Adrenal gland (tissue), 19 donors: ENCODE measurements at places on chromosomes 6 and 20.
A peak's percentile ranks its signal among the peaks of the same experiment; 100 is the strongest.

DNA sequence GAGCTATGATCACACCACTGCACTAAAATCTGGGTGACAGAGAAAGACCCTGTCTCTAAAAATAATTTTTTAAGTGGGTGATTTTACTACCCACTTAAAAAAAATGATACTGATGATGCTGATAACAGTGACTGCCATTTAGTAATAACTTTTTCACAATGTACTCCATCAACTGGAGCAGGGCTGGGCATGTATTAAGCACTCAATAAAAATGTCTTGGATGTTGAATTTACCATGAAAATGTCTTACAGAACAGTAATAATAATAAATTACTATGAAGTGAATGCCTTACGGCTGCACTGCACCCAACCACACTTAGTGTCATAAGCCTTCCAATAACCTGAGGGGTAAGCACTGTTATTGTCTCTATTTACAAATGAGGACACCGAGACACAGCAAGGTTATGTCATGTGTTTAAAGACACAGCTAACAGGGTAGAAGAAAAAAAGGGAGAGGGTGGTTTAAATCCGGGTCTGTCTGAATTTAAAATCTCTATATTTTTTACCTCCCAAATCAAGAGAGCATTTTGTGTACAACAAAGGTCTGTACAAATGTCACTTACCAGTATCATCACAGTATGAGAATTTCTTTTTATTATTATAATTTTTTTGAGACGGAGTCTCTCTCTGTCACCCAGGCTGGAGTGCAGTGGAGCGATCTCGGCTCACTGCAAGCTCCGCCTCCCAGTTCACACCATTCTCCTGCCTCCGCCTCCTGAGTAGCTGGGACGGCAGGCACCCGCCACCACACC, 21.5 kb downstream of the RIMS4 start:
- DNase-seq, result no peak

GRCh38 chr20:42604998-42605956, 584.4 kb downstream of the PTPRT start:
- DNase-seq, result no peak

GRCh38 chr6:3433005-3433404, 23.8 kb downstream of the SLC22A23 start:
- DNase-seq, result no peak

- no peak for DNase-seq
These were observed 34.7 kb downstream of the DUSP22 start for GRCh38 chr6:326896-327537.

- no peak for DNase-seq
These were observed 212.8 kb upstream of the FUT9 start for GRCh38 chr6:95802978-95803377.

DNA sequence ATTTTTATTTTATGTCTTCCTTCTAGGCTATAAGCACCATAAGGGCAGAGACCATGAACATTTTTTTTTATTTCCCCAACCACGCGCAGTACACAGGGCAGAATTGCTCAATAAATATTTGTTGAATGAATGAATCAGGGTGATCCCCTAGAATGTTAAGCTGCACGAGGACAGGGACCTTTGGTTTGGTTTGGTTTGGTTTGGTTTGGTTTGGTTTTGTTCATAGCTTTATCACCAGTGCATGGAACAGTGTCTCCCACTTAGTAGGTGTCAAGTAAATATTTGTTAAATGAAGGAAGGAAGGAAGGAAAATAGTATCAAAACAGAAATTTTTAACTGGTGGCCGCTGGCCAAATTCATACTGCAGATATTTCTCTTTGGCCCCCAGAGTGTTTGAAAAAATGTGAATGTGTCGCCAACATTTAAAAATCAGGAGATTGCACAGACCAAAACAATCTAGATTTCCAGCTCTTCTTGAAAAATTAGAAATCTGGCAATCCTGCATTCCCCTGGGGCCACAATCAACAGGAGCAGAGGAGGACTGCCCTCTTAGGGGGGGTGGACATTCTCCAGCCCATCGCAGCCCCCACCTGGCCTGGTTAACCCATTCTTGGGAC, 205.3 kb downstream of the EYA2 start:
- no peak for DNase-seq

GRCh38 chr6:80503660-80504059, 397.2 kb downstream of the BCKDHB start:
- DNase-seq, result no peak

- DNase-seq, result no peak
These were observed 322.2 kb downstream of the SOX4 start for GRCh38 chr6:21915707-21916260.

GRCh38 chr6:111030008-111031007, 48.5 kb downstream of the RPF2 start:
- no peak for DNase-seq

- no peak for DNase-seq
These were observed 32.1 kb upstream of the COL21A1 start for GRCh38 chr6:56279331-56280080.

- DNase-seq, result no peak
These were observed 189.4 kb downstream of the ZFP64 start for GRCh38 chr20:52001999-52002666.

DNA sequence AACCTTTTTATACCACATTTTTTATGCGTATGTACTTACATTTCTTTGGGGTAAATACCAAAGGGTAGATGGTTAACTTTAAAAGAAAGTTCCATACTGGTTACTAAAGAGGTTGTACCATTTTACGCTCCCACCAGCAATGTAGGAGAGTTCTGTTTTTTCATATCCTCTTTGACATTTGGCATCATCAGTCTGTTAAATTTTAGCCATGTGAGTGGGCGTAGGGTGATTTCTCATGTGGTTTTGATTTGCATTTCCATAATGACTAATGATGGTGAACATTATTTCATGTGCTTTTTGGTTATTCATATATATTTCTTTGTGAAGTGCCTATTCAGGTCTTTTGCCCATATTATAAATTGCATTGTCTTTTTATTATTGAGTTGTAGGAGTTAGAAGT, 194.2 kb downstream of the PRL start:
- DNase-seq, result no peak

DNA sequence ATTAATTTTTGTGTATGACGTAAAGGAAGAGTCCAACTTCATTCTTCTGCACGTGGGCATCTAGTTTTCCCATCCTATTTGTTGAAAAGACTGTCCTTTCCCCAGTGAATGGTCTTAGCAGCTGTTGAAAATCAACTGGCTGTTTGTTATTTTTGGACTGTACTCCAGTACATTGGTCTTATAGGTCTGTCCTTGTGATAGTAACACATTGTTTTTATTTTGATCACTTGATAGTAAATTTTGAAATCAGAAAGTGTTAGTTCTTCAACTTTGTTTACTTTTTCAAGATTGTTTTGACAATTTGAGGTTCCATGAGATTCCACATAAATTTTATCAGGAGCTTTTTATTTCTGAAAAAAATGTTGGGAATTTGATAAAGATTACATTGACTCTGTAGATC, 280.2 kb upstream of the FOXQ1 start:
- no peak for DNase-seq

DNA sequence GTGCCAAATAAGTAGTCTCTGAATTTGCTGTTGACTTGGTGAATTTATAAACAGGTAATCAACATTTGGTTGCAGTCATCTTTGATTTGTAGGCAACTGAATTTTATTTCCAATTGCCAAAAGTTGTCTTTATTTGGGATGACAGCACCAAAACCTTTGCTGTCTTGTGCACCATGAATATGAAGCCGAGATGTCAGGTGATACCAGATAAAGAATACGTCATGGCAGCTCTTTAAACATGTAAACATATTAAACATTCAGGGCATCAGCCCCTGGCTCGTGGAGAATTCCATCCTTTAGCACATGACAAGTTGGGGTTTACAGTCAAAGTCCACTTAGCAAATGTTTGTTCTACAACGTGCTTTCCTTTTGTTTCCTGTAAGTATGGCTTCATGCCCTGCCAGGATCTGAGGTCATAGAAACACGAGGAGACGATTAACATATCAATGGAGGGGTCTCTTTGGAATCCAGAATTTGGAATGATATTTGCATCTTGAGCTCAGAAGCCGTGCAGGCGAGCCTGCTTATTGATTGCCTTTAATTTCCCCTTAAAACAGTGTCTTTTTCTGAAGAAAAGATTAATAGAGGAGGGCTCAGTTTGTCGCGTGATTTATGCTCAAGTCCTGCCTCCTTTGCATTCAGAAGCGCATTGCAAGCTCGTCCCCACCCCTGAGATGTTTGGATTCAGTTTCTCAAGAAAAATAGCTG, 170.2 kb upstream of the ZNF217 start:
- DNase-seq, result no peak

GRCh38 chr6:139508023-139508422, 133.6 kb upstream of the CITED2 start:
- no peak for DNase-seq

DNA sequence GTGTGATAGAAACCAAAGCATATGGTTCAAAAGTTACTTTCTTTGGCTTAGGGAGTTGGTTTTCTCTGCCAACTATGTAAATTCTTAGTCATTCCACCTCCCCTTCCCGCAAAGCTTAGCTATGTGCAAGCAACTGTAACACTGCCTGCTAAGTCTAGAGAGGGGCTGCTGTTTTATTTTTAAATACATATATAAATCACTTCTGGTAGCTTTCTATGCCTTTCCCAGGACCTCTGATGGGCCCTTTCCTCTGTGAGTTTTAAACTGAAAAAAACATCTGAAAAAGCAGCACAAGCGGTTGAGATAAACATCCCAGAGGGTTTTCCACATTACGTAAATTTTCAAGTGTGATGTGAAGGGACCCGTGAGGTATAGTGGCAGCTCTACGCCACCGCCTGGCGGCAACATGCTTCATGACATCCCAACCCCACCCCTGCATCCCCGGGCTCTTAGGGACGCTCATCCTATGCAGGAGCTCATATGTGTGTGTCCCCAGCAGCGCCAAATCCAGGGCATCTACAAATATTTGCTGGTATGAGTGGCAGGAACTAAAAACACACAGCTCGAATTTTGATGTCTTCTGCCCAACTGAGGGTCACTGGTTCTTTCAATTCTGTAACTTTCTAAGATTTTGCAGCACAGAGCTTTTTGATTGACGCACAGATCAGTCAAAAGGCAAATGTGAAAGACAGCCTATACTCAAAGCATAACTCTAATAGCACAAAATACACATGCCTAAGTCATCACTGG, 12.7 kb downstream of the SAYSD1 start:
- DNase-seq, result no peak

- no peak for DNase-seq
These were observed 73.0 kb downstream of the PHIP start for GRCh38 chr6:79005024-79005423.

- DNase-seq, result no peak
These were observed 31.9 kb upstream of the ZNF831 start for GRCh38 chr20:59131551-59132285.

DNA sequence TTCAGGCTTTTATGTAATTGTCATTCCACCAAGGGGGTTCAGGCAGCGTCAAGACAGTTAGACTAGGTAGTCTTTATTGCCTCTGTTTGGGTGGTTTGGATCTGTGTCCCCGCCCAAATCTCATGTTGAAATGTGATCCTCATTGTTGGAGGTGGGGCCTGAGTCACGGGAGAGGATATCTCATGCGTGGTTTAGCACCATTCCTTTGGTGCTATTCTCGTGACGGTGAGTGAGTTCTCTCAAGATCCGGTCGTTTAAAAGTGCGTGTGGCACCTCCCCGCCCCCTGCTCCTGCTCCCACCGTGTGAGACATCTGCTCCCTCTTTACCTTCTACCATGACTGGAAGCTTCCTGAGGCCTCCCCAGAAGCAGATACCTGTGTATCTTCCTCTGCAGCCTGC, 51.3 kb upstream of the FOXC1 start:
- no peak for DNase-seq

DNA sequence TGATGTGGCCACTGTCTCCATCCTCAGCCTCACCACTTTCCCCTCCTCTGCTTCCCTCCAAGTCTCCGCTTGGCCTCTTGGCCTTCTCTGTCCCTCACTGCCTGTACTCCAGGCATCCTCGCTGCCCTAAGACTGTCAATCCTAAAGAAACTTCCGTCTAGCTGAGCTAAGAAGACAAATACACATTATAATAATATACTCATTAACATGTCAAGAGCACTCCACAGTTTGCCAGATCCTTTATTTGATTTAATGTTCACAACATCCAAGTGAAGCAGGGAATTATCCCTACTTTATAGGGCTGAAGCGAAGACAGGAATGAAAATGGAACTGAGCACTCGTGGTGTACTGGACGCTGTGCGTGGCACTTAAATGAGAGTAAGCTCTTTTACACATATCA, 72.4 kb upstream of the SLC22A23 start:
- DNase-seq, result no peak

DNA sequence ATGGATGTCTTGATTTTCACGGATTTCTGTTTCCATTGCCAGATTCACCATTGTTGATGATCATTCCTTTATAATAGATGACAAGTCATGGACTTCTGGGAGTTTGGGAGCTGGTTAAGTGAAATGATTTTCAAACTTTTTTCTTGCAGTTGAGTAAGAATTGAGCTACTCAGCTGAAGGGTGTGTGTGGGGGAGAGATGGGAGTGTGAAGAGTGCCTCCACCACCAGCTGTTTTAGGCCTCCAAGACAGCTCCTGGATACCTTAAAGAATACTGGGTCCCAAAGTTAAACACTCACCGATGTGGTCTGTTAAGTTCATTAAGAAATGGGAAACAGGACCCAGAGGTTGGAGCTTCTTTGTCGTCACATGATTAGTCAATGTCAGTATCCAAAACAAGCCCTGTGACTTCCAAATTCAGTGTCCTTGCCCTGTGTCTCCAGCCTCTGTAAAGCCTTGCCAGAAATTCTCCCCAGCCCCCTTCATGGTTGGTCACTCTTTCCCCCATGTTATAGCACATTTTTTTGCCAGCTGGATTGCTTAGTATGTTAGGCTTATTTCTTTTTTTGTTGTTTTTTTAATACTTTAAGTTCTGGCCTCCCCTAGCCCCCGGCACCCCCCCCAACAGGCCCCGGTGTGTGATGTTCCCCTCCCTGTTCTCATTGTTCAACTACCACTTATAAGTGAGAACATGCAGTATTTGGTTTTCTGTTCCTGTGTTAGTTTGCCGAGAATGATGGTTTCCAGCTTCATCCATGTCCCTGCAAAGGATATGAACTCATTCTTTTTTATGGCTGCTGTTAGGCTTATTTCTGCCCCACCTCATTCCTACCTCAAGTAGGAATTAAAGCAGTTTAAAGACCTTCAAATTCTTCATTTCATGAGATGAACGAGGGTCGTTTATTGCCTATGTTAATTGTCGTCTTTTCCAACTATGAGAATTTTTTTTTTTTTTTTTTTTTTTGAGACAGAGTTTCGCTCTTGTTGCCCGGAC, 26.9 kb downstream of the BICRAL start:
- peak; percentile 41 for DNase-seq

DNA sequence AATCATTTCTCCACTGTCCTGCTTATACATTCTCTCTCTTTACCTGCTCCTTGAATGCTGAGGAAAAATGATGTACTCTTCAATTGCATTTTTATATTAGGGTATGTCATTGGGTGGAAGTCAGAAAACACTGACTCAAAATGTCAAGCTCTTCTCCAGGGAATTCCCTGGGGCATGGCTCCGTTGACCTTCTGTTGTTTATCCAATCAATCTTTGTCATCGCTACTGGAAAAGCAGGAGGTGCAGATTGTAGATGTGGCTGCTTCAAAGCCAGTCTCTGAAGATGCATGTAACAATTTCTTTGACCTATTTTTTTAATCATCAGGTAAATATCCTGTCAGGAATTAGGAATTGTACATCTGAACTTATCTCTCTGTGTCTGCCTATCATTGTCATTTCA, 63.9 kb upstream of the TENT5A start:
- no peak for DNase-seq

- no peak for DNase-seq
These were observed 101.6 kb downstream of the DLL1 start for GRCh38 chr6:170189236-170189635.
